ENCODE measurements at places on chromosomes 3 and 15.

GRCh38 chr15:34239151-34239808 is 14.5 kb downstream of the EMC4 start:
- DNase-seq: no peak

DNA sequence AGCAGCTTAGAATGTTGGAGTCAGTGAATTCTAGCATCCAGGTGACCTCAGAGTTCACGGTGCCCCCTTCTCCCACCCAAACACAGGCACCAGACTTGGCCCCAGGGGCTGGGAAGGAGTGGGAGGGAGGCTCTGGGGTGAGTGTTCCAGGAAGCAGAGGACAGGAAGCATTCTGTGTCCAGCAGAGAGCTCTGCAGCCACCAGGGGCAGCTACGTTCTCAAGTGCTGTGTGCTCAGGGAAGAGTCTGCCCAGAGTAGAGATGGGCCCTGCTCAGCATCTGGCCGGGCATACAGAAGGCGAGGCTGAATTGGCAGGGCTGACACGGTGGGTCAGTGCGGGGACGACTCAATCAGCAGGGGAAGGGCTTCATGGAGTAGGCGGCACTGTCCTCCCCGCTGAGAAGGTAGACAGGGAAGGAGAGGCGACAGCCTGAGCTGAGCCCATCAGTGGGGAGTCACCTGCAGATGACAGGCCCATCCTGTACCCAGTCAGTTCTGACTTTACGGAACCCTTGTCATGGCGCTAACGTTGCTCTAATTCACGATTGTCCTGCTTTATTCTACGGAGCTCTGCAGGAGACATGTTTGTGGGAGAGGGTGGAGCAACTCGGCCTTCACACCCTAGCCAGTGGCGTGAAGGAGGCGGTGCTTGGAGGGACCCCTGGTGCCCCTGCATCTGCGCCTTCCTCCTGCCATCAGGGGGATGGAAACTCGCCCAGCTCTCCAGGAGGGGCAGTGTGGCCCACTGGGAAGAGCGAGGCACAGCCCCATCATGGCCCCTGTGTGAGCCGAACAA is 82.2 kb downstream of the C3orf70 start:
- DNase-seq: no peak

GRCh38 chr3:150194957-150195356 is 213.1 kb upstream of the TSC22D2 start:
- DNase-seq: no peak

GRCh38 chr15:45606841-45607240 is 19.7 kb downstream of the BLOC1S6 start:
- DNase-seq: no peak

DNA sequence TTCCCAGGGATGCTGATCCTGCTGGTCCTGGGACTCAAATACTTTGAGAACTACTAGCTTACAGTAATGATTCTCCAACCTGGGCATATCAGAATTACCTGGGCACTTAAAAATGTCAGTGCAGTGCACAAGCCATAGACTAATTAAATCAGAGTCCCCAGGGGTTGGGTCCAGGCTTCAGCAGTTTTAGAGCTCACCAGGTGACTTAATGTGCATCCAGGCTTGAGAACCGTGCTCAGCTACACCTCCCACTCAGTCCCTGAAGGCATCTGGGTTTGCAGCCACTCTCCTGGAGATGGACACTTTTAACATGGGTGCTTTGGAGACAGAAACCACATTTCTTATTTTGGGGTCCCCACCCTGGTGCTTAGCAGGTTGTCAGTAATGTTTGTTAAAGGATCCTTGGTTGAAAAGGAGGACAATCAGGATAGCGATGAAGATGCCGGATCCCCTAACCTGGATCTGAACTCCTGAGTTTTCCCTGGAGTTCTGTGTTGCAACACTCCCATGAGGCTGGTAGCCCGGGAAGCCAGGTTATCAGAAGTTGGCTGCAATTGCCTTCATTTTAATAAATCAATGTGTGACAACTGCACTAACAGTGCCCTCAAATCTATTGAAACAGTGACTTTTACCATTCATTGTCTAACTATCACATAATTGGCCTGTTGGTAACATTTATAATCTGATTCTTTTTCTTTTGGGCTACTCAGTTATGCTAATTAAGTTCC is 48.1 kb downstream of the BFSP2 start:
- DNase-seq: no peak

GRCh38 chr15:27293607-27294006 is 322.6 kb downstream of the GABRG3 start:
- no peak for DNase-seq

- peak; percentile 16 for DNase-seq
Observed at GRCh38 chr15:37037850-37038715, 62.3 kb downstream of the MEIS2 start.

DNA sequence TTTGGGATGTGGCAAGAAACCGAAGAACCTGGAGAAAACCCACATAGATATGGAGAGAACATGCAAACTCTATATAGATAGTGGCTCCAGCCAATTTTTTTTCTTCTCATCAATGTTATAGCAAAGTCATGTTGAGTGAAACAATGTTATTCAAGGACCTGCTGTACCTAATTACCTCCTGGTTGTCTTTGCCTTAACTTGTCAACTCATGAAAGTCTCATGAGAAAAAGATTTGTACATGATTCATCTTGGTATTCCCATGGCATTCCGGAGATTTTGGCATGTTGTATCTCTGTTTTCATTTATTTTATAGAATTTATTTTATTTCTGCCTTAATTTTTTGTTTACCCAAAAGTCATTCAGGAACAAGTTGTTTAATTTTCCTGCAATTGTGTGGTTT is 303.8 kb upstream of the CDIN1 start:
- DNase-seq: no peak

DNA sequence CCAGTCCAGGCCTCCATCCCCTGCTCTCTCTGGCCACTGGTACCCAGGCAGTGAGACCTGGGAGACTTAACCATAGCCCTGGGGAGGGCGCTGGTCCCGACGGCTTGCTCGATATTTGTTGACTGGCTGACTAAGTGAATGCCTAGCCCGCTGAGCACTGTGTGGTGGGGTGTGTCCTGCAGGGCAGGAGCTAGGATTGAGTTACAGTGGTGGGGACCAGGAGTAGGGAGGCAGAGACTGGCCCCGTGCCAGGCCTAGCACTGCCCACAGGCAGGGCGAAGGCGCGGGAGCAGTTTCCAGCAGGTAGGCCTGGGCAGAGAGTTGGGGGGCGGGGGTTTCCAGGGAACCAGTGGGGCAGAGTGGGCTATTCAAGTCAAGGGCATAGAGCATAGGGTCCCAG is at the start of gene VILL:
Gene VILL (plus strand): TSS at position 260 of the 400 bp plus-strand sequence. CDS start 2,887 bp downstream, outside the sequence.
- DNase-seq: no peak

DNA sequence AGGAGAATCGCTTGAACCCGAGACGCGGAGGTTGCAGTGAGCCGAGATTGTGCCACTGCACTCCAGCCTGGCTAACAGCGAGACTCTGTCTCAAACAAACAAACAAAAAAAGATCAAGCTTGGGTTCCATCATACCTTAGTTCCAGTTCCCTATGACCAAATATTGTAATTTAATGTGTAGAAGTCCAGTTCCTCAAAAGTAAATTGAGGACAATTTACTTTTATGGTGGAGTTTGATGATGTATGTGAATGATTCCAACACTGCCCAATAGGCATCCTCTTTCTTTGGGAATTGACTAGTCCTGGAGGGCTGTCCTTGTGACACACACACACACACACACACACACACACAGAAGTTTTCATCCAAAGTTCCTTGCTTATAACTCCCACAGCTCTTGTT is 2.8 kb upstream of the PKM start:
- DNase-seq: no peak

GRCh38 chr3:7789324-7789723 is 712.3 kb upstream of the LMCD1 start:
- no peak for DNase-seq

DNA sequence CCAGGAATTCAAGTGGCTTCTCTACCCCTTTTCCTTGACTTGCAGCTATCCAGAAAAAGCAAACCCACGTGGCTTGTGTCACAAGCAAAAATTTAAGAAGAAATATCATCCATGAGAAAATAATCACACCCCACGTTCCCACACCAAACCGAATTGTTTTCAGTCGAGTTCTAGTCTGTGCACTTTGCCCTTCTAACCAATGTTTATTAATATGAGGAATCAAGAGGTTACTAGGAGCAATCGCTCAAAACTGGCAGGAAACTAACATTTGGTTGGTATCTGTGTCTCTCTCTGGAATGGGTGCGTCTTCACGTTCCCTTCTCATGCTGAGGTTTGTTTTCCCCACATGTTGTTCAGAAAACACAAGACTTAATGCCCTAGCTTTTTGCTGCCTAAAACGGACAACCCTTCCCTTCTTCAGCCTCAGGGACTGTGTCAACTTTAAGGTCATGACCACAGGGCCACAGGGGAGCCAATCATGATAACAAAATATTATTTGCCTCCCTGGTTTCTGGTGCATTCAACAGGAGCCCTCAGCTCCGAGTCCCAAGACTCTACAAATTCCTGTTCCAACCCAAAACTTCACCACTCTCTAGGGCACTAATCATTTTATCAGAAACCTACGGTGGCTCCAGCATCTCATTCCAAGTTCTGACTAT is 41.4 kb upstream of the LMCD1 start:
- no peak for DNase-seq

Measured in NCI-H1092 treated with DMSO at 0.1 percent for 48 hours (cell line).